ENCODE measurements at places on chromosomes 4 and X.
A peak's percentile ranks its signal among the peaks of the same experiment; 100 is the strongest.

DNA sequence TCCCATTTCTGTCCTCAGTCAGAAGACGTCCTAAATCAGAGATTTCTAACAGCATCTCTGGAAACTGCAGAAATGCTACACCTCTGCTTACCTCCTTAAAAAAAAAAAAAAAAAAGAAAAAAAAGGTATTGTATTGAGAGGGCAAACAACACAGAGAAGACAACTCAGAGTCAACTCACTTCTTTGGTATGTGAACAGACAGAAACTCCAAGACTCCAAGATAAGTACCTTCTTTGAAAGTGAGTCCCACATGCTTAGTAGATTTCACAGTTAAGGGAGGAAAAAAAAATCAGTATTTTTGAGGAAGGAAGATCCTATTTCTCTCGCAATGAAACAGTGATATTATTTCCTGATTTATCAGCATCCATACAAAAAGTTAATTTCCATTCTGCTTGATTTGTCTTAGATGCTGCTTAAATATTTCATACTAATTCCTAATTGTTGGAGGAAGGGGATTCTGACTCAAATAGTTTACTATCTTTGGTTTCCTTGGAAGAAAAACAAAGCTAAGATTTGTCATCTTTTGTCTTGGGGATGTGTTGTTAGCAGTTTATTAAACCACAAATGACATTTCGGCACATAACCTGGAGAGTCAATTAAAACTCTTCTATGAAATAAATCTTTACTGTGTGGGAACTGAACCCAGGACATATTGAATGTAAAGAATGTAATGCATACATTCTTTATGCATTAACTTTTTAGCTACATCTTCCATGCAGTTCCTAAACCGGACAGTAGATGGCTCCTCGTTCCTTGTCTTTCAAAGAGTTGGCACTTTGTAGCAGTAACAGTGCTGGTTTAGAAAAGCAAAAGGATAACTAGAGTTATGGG is 4.7 kb downstream of the RASGEF1B start:
- DNase-seq = peak; percentile 82

GRCh38 chr4:182143086-182143821 is 99.9 kb upstream of the TENM3 start:
- peak; percentile 23 for DNase-seq

DNA sequence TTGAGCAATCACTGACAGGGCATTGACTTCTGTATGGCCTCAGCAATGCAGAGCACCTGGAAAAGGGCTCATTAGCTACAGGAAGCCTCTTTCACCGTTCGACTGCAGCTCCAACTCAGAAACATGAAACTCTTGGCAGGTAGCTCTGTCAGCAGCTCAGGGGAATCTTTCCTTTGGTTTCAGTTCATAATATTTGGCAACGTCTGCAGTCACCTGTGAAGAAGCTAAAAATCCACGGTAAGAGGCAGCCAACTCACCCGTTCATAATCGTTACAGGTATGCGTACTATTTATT is 354.9 kb downstream of the CAMK2D start:
- no peak for DNase-seq

DNA sequence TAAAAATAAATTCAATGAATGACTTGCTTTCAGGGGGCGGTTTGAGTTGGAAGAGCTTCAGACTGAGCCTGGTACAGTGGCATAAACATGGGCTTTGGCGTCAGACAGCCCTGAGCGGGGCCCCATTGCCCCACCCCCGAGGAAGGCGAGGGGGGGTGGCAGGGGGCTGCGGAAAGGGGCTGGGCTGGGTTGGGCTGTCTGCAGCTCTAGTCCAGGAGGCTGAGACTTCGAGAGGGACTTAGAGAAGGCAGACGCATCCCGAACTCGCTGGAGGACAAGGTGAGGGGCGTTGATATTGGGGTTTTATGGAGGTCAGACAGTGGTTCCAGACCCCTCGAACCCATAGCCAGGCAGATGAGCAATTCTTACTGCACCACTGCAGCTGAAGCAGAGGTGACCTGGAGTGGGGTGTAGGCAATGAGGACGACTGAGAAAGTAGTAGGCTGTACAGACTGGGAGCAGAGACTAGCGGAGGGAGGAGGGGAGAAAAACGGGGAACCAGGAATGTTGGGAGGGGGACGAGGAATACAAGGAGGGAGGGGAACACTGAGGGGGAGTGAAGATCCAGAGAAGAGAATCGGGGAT is at the start of gene MAGED2:
Gene MAGED2, plus strand, starts transcription at position 222 of the 585 bp plus-strand sequence. CDS start 1,587 bp downstream, outside the sequence.
- peak; percentile 35 for DNase-seq

- peak; percentile 77 for DNase-seq
Observed at GRCh38 chr4:73859614-73860088, 6.6 kb downstream of the PF4V1 start.

DNA sequence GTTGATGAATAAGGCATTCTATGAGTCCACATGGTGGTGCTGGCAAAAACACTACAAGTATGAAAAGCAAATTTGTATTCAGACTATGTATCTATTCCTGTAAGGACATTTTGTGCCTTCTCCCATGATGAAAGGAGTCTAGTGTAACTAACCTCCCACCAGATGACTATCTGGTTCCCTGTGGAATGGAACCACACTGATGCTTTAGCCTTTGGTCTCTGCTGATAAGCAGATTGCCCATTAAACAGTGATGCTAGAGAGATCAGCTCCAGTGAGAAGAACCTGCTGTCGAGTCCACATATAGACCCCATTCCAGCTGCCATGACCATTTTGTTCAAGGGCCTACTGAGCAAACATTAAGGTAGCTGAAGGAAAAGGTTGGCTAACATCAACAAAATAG is 10.5 kb upstream of the THOC2 start:
- no peak for DNase-seq
